ENCODE measurements at places on chromosomes 6 and 20.

DNA sequence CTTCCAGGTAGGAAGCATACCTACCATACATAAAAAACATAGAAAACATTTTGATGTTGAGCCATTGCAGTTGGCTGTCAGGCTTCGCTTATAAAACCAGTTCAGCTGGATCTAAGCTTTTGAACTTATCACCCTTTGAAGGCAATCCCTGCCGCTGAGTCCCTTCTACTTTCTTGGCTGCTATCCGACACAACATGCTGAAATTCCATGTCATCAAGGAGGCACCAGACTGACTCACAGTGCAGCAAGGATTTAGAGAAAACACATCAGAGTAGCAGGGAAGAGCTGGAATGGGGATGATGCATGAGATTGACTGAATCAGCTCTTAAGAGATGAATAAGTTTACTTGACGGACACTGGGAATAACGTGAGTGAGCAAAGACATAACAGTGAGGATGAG is 135.0 kb upstream of the MAN1A1 start:
- no peak for DNase-seq

- DNase-seq = no peak
These were observed 117.4 kb upstream of the SLC24A3 start for GRCh38 chr20:19094959-19095541.

DNA sequence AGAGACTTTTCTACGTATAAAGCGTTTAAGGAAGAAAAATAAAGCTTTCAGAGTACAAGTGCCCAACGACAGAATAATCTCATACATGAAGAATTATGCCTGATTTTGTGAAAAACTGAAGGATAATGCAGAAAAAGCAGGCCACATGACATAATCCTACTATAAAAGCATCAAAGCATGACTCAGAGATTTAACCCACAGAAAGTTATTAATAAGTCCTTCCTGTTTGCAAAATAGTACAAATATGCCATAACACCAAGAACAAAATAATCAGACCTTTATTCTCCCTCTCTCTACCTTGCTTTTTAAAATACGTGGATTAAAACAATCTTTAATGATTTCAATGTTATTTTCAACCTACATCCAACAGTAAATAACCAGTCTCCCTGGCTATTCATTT is 118.6 kb upstream of the BCLAF1 start:
- no peak for DNase-seq

- no peak for DNase-seq
These were observed 532.8 kb downstream of the GRIK2 start for GRCh38 chr6:101926149-101926925.

GRCh38 chr6:41372832-41373626 is 37.6 kb downstream of the NCR2 start:
- DNase-seq = peak; percentile 21

All from HEK293T (cell line).